ENCODE measurements at places on chromosomes 7 and 10.

GRCh38 chr10:79303631-79304478, 43.4 kb upstream of the PPIF start:
- no peak for DNase-seq

- DNase-seq: no peak
Observed at GRCh38 chr7:45506059-45506458, 68.1 kb upstream of the ADCY1 start.

GRCh38 chr10:21954690-21955089, 48.8 kb downstream of the DNAJC1 start:
- DNase-seq: no peak

DNA sequence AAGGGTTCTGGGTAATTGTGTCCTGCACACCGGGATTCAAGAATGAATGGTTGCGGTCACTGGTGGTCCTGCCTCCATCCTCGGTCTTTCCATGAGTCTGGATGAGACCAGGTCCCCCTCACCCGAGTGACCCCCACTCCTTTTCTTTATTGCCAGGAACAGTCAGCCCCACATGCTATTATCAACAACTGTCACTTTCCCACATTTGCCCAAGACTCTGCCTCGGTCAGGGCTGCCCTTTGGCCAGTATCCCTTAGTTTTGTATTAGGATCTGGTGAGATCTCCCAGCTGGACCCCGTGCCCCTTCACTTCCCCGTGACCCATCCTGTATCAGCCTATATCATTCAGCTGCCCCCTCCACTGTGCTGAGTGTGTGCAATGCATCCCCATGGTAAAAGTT, 288.3 kb downstream of the ADARB2 start:
- DNase-seq: no peak

DNA sequence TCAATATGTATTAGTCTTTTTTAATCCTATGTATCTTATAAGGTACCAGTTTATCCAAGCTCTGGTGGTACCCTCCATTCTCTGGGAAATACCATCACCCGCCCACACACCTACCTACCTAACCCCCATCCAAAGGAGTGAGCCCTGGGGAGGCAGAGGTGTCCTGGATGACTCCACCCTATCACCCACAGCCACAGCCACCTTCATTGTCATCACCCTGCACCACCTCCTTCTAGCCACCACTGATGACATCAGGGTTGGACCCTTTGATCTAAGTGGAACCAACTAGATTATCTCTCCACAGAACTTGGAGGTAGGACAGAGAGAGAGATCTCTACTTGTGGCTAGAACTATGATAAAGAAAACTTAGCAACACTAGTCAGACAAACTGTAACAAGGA, 259.4 kb downstream of the PARD3 start:
- DNase-seq: no peak

Data from cardiac septum (tissue), 1 donor.